Brain microvascular endothelial cell (primary cell): ENCODE measurements at places on chromosomes 1 and 21.

GRCh38 chr1:63870152-63870551, 96.3 kb downstream of the ROR1 start:
- DNase-seq, result no peak

DNA sequence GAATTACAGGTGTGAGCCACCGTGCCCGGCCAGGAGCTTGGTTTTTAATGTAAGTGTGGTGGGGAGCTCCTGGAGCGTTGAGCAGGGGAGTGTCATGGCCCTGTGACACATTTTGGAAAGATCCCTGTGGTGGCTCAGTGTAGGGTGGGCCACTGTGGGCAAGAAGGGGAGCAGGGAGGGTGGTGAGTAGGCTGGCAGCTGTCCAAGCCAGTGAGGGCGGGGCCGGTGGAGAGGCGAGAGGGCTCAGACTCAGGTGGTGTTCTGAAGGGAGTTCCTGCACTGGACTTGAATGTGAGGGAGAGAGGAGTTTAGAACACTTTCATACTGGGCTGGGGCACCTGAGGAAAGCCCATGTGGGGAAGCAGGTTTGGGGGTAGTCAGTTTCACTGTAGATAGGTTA, 3.1 kb upstream of the EVA1B start:
- DNase-seq, result no peak

DNA sequence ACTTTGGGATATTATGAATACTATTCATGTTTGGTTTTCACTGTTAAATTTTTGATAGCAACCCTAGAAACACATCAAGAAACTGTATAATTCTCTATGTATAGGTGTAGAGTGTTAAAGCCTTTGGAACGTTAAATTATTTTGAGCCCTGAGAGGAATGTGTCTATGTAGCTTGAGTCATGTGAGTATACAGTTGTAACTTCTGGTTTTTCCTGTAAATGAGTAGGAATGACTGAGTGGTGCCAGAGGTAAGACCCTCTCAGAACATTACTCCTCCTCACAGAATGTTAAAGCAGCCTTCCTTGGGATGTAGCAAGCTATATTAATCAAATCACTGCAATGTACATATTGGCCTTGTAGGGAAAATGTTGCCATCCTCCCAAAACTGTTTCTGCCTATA, 69.0 kb downstream of the C1orf21 start:
- no peak for DNase-seq

- no peak for DNase-seq
Measured at GRCh38 chr1:173383351-173383750, 93.8 kb upstream of the PRDX6 start.

DNA sequence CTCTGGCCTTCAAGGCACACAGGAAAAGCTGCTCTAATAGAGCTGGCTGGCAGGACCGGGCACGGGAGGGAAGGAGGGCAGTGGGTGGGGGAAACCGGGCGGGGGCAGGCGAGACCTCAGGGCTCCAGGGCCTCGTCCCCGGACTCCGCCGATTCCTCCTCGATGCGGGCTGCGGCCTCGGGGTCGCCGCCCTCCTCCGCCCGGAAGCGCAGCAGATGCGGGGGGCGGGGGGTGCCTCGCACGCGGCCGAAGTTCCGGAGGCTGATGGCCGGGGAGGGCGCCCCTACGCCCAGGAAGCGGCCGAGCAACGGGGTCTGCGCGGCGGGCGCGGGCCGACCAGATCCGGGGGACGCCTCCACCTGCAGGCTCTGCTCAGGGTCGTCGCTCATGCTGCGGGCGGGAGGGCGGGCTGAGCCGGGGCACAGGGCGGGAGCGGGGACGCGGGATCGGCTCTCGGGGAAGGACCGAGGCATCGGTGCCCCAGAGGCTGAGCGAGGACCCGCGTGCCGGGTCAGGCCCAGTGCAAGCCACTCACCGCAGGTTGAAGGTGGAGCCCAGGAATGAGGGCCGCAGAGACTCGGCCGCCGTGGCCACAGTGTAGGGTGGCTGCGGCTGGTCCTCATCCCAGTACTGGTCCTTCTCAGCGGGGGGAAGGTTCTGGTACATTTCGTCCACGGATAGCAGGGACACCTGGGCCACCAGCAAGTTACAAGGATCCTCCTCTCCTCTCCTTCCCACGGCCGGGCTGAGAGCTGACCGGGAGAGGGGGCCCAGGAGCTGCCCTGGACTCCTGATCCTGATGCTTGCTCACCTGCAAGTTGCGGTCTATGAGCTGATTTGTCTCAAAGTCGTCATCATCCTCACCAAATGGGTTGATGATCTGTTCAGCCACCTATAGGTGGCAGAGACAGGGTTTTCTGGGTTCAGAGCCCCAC, 3.6 kb downstream of the BEST4 start:
- no peak for DNase-seq

GRCh38 chr1:162736633-162737067, 53.9 kb upstream of the HSD17B7 start:
- no peak for DNase-seq

DNA sequence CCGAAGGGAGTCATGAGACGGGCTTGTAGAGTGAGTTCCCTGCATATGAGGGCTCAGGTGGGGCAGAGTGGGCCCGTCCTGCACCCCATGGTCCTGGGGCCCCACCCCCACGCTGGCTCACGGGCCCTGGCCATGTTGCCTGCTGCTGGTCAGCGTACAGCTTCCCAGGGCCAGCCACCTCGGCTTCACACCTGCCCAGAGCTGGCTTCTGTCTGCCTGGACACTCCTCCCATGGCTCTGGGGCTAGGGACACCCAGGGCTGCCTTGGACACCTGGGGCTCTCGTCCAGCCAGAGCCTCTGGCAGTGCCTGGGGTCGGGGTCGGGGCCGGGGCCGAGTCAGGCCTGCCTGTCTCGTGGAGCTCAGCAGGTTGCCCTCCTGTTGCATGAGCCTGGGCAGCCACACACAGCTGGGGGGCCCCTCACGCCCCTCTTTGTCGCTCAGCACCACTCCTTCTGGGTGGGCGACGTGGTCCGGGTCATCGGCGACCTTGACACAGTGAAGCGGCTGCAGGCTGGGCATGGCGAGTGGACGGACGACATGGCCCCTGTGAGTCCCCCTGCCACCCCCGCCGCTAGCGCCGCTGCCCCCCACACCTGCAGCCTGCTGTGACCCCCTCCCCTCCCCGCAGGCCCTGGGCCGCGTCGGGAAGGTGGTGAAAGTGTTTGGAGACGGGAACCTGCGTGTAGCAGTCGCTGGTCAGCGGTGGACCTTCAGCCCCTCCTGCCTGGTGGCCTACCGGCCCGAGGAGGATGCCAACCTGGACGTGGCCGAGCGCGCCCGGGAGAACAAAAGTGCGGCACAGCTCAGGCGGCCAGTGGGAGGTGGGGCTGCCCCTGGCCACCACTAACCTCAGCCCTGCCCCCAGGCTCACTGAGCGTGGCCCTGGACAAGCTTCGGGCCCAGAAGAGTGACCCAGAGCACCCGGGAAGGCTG, 5.5 kb upstream of the MMP23B start:
- no peak for DNase-seq

DNA sequence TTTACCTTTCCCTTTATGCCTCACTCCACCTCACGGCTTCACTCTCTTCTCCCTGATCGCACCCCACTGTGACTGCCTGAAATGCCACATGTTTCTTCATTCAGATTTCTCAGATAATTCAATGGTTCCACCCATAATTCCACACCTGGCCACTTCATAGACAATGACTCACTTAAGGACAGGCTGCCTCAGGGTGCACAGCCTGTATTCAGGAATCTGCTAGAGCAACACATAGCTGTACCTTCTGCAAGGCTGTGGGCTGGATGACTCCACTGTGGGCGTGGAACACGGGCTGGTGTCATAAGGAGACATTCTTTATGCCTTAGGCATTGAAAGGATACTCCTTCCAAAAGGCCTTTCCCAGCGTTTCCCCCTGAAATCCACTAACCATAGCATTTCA, 36.1 kb downstream of the L1TD1 start:
- peak; percentile 82 for DNase-seq

DNA sequence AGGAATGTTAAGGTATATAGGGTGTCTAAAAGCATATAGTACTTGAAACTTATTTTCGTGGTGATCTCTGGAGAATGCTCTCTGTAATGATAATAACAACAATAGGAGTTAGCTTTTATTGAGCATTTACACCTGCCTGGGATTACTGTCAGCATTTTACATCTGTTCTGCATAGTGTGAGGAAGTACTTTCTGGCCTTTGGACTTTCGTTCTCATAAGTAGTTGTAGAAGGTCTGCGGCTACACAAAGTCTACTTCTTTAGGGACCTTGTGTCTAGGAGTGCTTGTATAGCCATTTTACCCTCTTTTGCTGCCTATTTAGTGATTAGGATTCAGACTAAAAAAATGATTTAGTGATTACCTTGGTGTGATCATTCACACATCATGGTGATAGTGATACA, 103.6 kb upstream of the GPR52 start:
- no peak for DNase-seq

- DNase-seq, result no peak
Measured at GRCh38 chr1:175462301-175463017, 269.9 kb upstream of the KIAA0040 start.

DNA sequence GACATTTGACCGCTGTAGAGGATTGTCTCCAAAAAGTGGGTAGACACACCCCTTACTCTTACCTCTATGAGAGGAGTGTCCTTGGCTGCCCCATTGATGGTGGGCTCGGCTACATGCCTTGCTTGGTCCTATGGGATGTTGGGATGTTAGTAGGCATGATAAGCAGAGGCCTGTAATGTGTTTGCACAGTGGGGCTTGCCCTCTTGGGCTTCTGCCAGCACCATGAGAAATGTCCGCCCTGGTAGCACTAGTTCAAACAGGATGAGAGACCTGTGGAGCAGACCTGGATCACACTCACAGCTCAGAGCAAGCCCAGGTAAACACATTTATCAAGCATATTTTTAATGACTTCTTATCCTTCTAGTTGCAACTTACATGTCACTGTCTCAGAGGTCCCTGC, 54.2 kb downstream of the SH3GLB1 start:
- no peak for DNase-seq

DNA sequence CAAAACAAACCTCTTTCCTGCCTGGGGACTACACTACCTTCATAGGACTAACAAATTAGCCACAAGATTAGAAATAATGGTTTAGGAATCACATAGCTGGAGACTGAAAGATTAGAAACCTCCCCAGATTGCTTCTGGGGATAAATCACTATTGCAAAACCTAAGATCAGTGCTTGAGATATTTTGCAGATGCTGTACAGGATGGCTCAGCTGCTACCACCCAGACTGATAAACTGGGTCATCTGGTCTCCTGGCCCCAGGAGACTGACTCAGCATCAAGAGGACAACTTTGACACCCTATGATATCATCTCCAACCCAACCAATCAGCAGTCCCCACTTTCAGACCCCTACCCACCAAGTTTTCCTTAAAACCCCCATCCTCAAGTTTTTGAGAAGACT, 137.0 kb downstream of the LRRC53 start:
- no peak for DNase-seq

DNA sequence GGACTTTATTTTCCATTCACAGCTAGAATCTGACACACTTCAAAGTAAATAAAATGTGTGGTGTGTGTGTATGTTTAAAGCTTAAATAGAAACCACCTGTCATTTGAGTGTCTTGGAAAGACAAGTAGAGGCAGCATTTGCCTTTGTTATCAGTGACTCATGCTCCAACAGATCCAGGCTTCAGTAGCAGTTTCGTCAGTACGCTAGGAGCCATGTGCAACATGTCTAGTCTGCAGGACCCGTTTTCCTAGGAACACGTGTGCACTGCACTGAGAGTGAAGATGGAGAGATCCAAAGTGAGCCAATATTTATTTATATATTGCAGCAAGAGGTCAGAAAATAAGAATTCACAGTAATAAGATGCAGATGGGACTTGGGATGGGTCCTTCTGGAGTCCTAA, 41.8 kb downstream of the SGIP1 start:
- peak; percentile 86 for DNase-seq

DNA sequence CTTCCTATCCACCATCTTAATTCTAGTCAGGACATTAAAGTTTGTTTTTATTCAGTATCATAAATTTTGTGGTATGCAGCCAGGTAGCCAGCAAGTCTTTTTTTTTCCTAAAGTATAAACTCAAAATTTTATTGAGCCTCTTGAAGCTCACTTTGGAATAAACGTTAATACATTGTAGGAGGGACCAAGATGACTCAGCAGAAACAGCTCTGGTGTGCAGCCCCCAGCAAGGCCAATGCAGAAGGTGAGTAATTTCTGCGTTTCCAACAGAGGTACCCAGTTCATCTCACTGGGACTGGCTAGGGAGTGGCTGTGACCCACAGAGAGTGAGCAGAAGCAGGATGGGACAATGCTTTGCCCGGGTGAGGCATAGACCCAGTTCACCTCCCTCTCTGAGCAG, 9.7 kb upstream of the OR2M3 start:
- no peak for DNase-seq

DNA sequence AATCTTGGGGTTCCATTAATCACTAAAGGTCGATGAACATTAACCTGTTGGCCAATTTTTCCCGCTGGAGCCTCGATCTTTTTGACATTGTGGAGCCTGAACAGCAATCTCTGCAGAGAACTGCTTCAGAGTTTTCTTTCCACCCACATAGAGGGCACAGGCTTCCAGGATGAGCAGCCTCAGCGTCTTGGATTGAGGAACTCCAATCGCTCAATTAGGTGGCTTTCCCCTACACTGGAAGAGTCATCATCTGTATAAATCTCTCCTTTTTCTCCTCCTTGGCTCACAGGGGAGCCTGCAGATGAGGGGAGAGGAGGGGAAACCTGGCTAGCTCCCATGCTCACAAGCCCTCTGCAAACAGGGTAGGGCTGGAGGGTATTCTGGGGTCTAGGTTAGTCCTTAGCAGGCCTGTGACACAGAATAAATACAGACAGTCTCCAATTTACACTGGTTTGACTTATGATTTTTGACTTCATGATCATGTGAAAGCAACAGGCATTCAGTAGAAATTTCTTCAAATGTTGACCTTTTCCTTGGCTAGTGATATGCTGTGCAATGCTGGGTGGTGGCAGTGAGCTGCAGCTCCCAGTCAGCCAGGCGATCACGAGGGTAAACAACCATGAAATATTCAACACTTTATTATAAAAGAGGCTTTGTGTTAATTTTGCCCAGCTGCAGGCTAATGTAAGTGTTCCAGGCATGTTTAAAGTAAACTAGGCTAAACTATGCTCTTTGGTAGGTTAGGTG, 80.8 kb downstream of the PGBD5 start:
- no peak for DNase-seq

DNA sequence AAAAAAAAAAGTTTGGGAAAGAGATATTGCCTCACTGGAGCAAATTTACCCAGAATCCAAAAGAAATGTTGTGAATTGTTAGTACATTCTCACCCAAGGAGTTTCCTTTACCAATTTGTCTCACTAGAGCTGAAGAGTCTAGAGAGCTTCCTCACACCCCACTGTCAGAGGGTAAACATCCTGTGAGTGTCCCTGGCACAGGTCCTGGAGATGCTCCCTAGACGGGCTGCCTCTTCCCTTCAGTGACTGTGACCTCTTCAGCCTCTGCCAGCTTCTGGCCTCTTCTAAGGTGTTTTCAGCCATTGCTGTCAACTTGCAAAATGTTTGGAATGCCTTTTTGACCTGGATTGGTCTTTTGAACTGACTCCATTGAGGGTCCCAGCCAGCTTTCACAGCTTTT, 159.4 kb downstream of the DHRS3 start:
- no peak for DNase-seq

GRCh38 chr1:25657883-25658760, 41.5 kb downstream of the MAN1C1 start:
- no peak for DNase-seq
